A549 (cell line): ENCODE measurements at places on chromosomes 7 and 10. TPM values are rescaled to one million over a fixed set of nuclear protein-coding genes. Genes with fewer than 3 reads are reported as not detected.

GRCh38 chr10:79947083-79947415 lies 1.9 kb downstream of the SFTPD start:
- no peak for DNase-seq

- DNase-seq: no peak
Measured at GRCh38 chr10:3251172-3251571, 78.6 kb upstream of the PITRM1 start.

GRCh38 chr10:111335826-111336225 lies 259.0 kb downstream of the ADRA2A start:
- DNase-seq: no peak

DNA sequence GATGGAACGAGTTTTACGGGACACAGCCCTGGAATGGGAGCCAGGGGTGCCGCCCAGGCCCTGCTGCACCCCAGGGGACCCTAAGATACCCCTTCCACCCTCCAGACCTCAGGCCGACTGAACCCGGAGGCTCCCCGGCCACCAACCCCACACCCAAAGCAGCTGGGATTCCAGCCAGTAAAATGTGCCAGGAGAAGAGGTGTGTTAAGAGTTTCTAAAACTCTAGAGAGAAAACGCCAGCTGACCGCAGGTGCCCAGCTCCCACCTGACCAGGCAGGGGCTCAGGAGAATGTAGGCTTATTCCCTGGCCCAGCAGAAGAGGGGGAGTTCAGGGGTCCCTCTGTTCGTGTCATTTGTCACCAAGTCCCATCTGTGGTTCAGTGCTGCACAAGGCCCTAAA lies 17.5 kb downstream of the NUDT1 start:
- no peak for DNase-seq

- DNase-seq: no peak
Measured at GRCh38 chr10:92278996-92279696, 11.7 kb downstream of the CPEB3 start.

- DNase-seq: no peak
Measured at GRCh38 chr10:54470324-54470631, 330.8 kb downstream of the PCDH15 start.

The TACC2 gene
- polyA plus RNA-seq: 66.2 to 83.3 TPM (median 81.8 TPM) in 3 replicates

The PPP3CB gene
- 20.8 to 22.2 TPM (median 21.6 TPM) in 3 replicates for polyA plus RNA-seq

The BUB3 gene
- polyA plus RNA-seq: 216 to 224 TPM (median 222 TPM) in 3 replicates

The SP8 gene
- not detected in 3 replicates for polyA plus RNA-seq

The TBRG4 gene
- polyA plus RNA-seq: 82.2 to 88.8 TPM (median 86.9 TPM) in 3 replicates
